Left renal pelvis (tissue), 4 donors: ENCODE measurements at places on chromosomes 5 and 9. TPM values are rescaled to one million over a fixed set of nuclear protein-coding genes. Genes with fewer than 3 reads are reported as not detected.

GRCh38 chr5:146334074-146334533 lies 4.5 kb upstream of the POU4F3 start:
- DNase-seq: no peak

DNA sequence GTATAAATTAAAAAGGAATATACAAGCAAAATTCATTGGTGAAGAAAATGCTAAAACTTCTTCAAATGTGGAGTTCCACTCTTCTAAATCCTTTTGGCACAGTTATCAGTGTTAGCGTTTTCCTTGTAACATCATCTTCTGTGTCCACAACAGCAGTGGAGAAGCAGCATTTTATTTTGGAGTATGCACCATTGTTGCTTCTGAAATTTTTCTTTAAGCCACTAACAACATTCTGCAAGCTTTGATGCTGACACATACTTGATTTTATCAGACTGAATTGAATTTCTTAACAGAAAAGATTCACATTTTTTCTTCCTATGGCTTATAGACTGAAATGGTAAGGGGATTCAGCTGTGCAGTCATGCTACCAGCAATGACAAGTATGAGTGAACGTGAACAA lies 60.8 kb upstream of the PTGER4 start:
- no peak for DNase-seq

- no peak for DNase-seq
Observed at GRCh38 chr5:139178589-139178917, 19.6 kb downstream of the SIL1 start.

DNA sequence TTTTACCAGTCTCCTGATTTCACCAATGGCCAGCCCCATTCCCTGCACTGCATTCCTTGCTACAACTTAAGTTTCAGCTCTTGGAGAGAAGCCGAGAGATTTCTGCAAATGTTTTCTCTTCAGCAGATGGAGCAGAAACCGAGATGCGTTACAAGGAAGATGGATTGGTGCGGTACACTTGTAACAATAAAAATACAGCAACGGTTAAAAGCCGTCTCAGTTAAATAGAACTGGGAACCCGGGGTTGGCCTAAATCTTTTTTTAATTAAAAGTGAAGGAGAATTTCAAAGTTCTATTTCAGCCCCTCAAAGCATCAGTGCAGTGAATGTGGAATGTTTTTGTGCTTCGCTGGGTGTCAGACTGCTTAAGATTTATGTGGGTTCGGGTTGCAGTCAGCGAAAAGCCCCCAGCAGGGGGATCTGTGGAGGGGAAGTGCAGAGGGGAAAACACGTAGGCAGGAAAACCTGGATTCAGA lies 19.8 kb downstream of the BRINP1 start:
- peak; percentile 67 for DNase-seq

DNA sequence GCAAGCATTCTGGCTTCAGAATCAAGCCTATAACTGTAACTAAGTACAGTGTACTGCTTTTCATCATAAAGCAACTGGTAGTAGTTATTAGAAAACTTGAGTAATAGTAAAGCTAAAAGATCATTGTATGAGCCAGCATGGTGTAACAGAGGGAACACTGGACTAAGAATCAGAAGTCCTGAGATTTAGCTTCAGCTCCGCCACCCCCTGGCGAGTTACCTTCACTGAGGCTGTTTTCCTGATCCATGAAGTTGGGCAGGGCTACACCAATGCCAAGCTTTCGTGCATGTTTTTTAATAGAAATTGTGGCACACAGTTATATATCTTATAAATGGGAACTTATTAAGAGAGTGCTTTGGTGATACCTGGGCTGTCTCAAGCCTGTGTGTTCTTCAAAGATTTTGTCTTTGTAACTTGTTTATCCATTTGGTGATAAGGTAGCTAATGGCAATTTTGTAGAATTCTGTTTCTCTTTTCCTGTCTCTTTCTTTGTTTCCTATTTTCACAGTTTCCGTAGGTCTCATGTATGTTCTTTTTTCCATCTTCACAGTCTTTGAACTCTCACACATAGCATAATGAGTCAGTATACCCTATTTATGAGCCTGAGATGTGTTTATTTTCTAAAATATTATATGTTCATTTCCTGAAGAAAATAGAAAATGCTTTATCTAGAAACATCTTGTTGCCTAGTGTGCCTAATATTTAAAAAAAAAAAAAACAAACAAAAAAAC lies 102.3 kb downstream of the GDNF start:
- no peak for DNase-seq

DNA sequence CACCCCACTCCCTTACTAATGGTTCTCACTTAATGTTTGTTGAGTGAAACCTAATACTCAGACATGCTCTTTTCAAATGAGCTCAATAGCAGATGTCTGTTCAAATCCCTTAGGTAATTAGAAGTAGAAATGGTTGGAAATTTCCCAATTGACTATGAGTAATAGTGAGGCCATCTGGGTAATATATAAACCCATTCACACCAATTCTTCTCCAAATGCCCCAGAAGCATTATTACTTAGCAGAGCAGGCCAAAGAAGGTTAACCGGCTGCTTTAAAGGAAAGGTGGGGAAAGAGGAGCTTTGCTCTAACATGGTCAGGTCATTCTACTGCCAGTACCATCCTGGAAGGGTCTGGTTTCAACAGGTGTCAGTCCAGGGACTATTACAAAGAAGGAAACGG lies 119.5 kb upstream of the MTAP start:
- DNase-seq: no peak

OBP2B gene
- polyA plus RNA-seq: 0.29 TPM

PTGES gene
- 5.2 TPM for polyA plus RNA-seq

TEX48 gene
- polyA plus RNA-seq: not detected

SOX30 gene
- 0.52 TPM for polyA plus RNA-seq
